ENCODE measurements at places on chromosomes 2 and 18.

GRCh38 chr18:60193780-60194179 is 178.8 kb downstream of the MC4R start:
- peak; percentile 18 for DNase-seq

DNA sequence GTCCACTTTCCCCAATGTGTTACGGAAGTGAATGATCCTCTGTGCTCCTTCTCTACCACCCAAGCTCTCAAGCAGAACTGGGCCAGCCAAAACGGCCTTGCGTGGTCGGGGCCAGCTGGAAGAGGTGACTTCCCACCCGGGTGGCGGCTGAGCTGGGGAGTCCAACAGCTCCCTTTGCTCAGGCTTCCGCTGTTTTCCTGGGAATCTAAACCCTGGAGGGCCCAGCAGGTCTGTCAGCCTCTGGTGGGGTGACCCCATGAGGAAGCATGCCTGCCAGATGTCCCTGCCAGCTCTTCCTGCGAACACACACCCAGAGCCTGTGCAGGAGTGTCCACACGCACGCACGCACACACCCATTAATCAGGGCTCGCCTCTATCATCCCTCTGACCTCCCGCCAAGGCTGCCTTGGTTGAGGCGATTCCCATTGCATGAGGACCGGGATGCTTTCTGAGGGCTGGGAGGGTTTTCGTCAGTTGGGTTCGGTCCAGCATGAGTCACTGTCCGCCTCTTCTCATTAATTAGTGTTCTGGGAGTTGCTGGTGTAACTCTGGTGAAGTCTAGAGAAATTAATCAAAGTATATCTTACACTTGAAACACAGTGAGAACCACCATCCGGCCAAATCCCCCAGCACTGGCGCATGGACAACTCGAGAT is 90.6 kb downstream of the TWIST2 start:
- DNase-seq: no peak

DNA sequence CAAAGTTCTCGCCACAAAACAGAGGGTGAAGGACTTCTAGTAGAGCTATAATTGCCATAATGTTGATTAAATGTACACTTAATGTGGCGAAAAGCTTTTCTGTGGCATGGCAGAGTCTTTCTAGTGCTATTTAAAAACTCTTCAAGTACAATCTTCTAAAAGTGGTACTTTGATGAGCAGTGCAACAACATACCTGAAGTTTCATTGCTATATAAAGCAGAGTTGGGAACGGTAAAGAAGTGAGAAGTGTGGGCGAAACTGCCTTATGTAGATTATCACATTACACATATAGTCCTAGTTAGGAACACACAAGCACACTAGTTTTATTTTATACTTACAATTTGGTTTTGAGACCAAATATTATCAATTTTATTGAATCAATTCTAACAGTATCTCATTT is 49.5 kb downstream of the FIGN start:
- no peak for DNase-seq

- DNase-seq: no peak
Measured at GRCh38 chr2:238831177-238831576, 16.7 kb upstream of the TWIST2 start.

DNA sequence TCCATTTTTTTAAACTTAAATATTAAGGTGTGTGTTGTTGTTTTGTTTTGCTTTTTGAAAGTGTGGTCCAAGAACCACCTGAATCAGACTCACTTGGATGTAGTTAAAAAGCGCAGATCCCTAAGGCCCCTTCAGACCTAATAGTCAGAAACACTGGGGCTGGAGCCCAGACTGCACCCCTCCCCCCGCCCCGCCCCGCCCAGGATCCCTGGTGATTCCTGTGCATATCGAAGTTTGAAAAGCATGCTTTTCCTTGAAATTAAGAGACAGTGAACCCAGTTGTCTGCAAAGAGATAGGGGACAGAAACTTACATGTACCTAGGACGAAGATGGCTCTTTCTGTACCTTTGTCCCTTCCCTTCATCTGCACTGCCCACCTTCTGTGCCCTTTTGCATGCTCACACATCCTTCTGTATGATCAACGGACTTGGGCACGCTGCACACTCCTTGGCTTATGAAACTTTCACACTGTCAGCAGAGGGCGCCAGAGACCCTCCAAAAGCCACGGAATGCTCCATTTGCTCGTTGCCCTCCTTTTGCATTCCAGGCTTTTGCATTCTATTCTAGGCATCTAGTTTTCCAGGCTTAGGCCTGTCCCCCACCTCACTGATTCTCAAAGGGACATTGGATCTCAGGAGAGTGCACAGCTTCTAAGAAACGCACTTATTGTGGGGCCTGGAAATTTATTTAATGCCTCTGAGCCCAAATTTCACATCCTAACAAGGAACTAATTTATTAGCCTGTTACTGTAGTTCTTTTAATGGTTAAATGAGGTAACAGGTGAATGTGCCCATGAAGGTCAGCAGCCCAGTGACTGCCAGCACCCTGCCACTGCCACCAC is 32.8 kb upstream of the SLC14A1 start:
- peak; percentile 71 for DNase-seq

GRCh38 chr18:34115409-34116081 is 109.2 kb downstream of the NOL4 start:
- DNase-seq: no peak

GRCh38 chr18:58230438-58231179 is 186.6 kb downstream of the NEDD4L start:
- no peak for DNase-seq

GRCh38 chr2:239463541-239464165 is 62.8 kb upstream of the HDAC4 start:
- peak; percentile 5 for DNase-seq

DNA sequence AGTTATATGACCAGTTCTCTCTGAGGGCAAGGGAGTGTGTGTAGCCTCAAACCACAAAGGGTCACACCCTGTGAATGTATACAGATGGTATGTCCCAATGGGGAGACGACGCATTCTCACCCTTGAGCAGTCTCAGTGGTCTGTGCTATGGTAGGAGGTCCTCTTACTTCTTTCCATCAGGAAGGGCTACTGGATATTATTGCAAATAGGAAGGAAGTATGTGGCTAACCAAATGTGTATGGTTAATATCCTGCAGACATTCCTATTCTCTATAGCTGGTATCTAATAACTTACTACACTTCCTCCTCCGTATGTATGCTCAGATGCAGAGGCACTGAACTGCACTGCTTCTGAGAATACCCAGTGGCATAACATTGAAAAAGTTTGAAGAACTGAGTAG is 306.7 kb upstream of the CCDC68 start:
- DNase-seq: no peak

- no peak for DNase-seq
Measured at GRCh38 chr2:227862741-227863588, 8.5 kb upstream of the DAW1 start.

GRCh38 chr18:80251700-80252099 is 4.4 kb upstream of the PARD6G start:
- no peak for DNase-seq

DNA sequence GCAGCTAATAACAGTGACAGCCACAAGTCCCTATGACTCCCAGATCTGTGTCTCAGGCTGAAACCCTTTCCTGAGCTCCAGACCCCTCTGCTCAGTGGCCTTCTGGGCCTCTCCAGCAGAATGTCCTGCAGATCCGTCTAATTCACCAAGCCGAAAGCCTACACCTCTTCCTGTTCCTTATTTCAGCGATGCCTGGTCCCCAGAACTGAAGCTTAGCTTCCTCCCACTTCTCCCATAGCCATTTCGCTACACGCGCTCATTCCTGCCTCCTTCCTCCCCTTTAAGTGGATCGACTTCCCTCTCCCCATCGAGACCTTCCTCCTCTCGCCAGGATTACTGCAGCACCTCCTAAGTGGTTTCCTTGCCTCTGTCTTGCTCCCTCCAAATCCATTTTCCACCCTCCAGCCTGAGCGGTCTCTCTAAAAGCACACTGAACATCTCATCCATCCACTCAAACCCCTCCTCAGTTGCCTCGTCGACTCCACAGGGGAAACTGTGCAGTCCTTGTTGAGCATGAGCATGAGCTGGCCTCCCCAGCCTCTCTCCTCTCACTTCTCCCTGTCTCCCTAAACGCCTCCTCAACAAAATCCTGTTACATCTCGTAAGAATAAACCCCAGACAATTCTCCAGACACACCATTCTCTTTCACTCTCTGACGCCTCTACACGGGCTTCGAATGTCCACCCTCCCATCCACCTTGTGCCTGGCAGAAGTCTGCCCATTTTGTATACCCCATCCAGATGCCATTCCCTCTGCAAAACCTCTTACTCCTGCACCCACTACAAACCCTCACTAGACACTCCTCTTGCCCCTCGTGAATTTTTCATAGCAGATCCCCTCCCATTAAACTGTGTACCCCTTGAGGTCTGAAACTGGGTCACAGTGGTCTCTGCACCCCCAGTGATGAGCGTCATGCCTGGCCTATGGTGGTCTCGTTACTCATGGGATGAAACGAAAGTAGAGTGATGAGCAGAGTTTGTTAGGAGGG is 232.6 kb downstream of the ATAD2B start:
- no peak for DNase-seq

DNA sequence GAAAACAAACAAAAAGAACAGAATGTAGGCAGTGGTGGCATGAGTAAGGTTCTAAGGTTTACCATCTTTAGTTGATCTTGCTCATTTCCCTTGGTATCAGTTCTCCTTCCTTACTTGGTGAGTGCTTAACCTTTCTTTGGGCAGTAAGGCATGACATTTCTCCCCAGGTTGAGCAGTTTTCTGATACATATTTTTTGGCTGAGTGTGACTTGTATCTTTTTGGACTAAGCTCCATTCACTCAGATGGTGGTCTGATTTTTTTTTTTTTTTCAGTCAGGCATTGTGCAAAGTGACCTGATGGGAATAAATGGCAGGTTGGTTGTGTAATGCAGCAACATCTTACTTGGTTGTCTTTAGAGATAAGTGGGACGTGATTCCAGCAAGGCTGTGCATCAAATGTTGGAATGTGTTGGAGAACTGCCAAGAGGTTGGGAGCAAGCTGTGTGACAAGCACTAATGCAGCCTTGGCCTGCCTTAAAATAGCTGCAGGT is 15.1 kb downstream of the SPTBN1 start:
- DNase-seq: peak; percentile 6

All from NCI-H146 (cell line).